ENCODE measurements at places on chromosomes 11 and 22.

- DNase-seq, result peak; percentile 49
Measured at GRCh38 chr11:109425554-109425953, 3.6 kb downstream of the C11orf87 start.

- peak; percentile 12 for DNase-seq
Measured at GRCh38 chr22:46336119-46337078, 885 bp downstream of the TRMU start.

- DNase-seq, result peak; percentile 81
Measured at GRCh38 chr22:50705219-50705691, 32.6 kb downstream of the SHANK3 start.

DNA sequence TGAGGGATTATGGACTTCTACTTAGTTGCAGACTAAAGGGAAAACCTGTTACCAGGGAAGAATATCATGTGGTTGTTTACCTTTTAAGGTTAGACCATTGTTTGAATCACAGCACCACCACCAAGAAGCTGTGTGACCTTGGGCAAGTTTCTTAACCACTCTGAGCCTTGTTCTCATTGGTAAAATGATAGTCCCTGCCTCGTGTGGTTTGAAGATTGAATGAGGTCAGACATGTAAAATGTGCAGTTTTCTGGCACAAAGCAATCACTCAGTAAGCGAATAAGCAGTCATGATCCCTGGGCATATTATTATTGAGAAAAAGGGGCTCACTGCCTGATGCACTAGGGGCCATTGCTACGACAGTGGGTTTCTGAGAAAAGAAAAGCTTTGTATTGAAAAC lies 28.3 kb downstream of the MOV10L1 start:
- DNase-seq, result peak; percentile 84

DNA sequence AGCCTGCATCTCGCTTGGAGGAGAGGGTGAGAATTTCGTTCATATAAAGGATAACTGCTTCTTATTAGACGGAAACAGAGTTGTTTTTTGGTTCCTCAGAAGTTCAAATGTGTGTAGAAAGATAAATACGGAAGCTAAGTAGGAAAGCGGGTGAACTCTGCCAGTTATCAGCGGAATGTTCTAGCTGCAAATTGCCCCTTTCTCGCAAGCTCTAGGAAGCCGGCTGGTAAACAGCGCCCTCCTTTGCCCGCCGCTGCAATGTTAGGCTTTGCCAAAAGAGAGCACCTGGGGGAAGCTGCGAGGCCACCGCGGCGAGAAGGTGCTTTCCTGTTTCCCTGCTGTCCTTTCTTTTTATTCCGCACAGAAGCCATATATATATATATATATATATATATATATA lies 67.0 kb downstream of the IGLL5 start:
- peak; percentile 5 for DNase-seq

- peak; percentile 93 for DNase-seq
Measured at GRCh38 chr22:29310863-29311339, 4.5 kb downstream of the GAS2L1 start.

DNA sequence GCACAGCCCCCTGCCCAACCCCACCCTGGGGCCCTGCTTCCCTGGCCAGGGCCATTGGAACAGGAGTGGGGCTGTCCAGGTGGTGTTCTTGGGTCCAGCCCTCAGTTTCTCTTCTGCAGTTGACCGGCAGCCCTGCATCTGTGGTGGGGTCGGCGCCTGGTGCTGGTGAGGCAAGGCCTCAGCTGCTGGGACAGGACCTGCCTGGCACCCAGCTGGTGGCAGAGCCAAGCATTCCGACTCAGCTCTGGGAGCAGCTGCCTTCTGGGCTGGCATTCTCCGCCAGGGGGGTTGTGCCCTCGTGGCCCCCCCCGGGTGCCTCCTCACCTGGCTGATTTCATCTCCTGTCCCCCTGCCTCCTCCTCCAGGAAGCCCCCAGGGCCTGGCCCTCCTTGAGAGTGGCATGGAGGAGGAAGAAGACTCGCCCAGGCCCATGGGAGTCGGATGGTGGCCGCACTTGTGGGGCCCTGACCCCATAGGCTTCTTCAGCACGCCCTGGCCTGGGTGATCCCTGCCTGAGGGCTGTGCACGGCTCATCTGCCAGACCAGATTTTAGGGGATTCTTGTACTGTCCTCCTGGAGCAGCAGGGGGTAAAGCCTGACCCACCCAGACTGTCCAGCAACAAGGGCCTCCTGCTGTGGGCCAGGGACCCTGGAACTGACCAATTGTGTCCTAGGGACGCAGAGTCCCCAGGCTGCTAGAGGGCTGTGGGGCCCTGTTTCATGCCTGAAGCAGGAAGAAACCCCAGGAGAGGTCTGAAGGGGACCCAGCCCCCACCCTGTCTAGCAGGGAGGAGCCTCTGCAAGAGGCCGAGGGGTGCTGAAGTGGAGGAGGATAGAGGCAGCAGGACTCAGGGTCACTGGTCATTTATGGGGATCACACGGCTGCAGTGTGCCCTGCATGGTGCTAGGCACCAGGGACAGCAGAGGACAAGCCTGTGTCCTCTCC lies 11.6 kb downstream of the CD81 start:
- DNase-seq, result no peak

GRCh38 chr11:115996125-115996807 lies 492.1 kb upstream of the CADM1 start:
- DNase-seq, result no peak

- DNase-seq, result no peak
Measured at GRCh38 chr22:23889620-23890019, 4.6 kb upstream of the MIF start.

DNA sequence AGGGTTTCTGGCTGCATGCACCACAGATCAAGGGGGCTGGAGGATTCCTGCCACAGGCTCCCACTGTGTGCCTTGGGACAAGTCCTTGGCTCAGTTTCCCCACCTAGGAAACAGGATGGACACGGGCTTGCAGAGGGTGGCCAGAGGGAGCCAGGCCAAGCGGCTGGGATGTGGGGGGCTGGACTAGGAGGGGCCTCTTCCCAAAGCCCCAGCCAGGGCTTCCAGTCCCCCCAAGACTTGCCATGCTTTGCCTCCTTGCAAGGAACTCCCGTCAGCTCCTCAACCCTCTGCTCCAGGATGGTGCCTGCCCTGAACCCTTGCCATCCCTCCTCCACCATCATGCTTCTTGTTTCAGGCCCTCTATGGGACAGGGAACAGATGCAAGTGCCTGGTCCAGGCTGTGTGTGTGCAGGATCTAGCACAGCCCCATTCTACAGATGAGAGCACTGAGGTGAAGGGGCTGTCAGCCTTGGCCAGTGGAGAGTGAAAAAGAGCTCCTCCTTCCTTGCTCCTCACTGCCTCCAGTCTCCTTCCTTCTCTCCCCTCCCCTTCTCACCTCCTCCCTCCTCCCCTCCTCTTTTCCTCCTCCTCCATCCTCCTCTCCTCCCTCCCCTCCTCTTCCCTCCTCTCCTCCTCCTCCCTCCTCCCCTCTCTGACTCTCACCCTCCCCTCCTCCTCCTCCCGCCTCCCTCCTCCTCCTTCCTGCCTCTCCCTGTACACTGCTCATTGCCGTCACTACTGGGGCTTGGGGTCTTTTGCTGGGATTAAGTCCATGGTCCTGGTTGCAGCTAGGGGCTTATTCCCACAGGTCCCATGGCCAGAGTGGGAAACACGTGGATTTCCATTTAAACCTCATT lies 13.3 kb upstream of the FGF19 start:
- no peak for DNase-seq

- DNase-seq, result peak; percentile 83
Measured at GRCh38 chr11:65709661-65710060, 2.4 kb upstream of the KAT5 start.

DNA sequence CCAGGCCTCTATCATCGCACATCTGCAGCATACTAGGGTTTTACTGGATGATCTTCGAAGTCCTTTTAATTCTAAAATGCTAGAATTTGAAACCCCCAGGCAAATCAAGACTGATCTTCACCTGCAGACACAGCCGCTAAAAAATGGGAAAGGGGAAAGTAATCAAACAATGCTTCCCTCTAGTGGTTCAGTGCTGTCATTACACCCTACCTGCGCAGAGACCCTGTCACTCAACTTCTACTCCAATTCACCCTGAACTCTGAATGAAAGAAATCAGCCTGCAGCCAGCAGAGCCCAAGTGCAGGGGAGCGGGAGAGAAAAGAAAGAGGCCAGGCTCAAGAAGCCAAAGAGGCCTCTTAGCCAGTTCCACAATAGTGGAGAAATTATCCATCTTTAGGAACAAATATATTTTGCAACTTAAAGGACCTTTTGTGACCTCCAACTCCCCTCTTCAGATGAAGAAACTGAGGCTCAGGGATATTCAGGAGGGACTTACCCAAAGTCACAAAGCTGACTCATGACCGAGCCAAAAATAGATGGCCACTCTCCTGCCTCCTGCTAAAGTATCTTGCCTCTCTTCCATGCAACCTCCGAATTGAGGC lies 33.0 kb downstream of the SERGEF start:
- DNase-seq, result peak; percentile 10

GRCh38 chr11:122319691-122320620 lies 203.9 kb upstream of the BLID start:
- DNase-seq, result no peak

GRCh38 chr22:49209452-49210195 lies 618.0 kb downstream of the BRD1 start:
- DNase-seq, result no peak

DNA sequence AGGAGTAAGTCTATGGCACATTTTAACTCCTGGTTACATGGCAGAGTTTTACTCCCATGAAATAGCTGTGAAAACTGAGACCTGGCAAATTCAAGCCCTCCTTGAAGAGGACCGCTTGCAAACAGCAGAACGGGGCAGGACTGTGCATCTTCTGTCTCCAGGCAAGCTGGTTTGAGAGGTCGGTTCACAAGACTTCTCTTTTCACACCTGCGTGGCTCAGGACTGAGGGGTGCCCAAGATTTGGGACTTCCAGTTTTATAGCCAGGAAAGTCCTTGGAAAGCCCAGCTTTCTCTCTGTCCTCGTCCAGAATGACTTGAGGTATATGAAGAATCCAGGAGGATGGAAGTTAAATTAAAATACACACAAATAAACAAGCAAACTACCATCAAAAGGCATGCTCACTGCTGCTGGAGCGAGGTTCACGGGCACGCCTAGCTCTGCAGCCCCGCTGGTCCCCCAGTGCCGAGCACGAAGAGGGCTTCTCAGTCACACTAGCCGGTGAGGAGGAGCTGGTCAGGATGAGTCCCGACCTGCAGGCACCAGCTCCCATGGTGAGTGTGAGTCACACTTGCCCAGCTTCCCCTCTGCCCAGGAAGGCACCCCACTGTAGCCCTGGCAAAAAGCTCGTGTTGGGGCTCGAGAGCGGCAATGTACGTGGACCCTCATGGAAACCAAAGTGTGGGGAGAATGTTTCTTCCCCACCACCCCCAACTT lies 1382.4 kb downstream of the BRD1 start:
- DNase-seq, result no peak

GRCh38 chr11:77386178-77386577 lies 84.7 kb upstream of the GDPD4 start:
- no peak for DNase-seq

DNA sequence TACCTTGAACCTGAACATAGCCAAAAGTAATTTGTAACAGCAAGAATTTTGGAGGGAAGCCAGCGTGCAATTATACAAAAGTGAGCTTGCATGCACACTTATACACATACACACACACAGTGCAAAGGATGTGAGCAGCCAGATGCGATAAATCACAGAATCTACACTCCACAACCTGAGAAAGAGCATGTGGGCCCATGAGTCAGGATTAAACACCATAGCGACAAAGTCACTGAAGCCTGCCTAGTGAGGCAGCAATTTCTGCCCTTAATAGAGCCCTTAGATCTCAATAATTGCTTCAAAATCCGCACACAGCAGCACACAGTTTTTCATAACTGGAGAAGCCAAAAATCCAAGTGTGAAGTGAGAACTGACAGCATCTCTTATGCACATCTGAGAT lies 42.6 kb upstream of the TEAD1 start:
- DNase-seq, result no peak

DNA sequence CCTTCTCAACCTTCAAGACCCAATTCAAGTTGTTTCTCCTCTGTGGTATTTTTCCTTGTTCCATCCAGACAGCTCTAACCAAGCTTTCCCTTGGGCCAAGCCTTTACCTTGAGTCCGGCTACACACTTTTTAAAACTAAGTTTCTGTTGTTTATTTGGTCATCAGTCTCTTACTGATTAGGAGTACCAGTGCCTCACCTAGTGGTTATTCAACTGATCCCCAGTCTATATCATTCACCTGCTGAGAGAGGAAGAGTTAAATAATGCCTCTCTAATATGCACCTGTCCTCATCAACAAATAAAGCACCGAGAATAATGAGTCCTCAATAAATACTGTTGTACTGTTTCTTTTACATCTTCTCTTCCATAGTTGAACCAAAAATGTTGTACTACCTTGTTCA lies 160.8 kb downstream of the MSANTD4 start:
- peak; percentile 18 for DNase-seq

GRCh38 chr11:130712480-130712879 lies 203.8 kb downstream of the SNX19 start:
- DNase-seq, result no peak

- DNase-seq, result no peak
Measured at GRCh38 chr22:26271427-26271826, 102.2 kb downstream of the SEZ6L start.

- no peak for DNase-seq
Measured at GRCh38 chr22:43465291-43466015, 53.6 kb downstream of the MPPED1 start.

- DNase-seq, result peak; percentile 70
Measured at GRCh38 chr11:12787847-12788246, 113.6 kb downstream of the TEAD1 start.

DNA sequence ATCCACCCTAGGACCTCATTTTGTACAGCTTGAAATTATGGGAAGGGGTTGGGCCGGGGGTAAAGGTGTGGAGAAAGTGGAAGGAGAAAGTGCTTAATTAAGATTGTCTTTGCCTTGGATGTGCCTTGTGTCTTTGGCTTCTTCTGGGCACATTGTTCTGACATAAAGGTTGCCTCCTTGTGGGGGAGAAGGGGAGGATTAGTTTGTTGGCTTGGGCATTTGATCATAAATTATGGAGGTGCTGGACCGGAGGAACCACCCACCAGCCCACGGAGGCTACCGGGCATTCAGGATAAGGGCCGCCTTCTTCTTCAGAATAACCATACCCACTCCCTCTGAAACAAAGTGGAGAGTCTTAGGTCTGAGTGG lies 1.3 kb downstream of the PAFAH1B2 start:
- peak; percentile 75 for DNase-seq

GRCh38 chr11:76706667-76707066 lies 36.1 kb upstream of the LRRC32 start:
- DNase-seq, result no peak

GRCh38 chr11:70885281-70886231 lies 366.8 kb downstream of the SHANK2 start:
- no peak for DNase-seq
